ENCODE measurements at places on chromosomes 5 and 9.

GRCh38 chr5:59125011-59125961 is 542.4 kb downstream of the RAB3C start:
- DNase-seq, result peak; percentile 57

DNA sequence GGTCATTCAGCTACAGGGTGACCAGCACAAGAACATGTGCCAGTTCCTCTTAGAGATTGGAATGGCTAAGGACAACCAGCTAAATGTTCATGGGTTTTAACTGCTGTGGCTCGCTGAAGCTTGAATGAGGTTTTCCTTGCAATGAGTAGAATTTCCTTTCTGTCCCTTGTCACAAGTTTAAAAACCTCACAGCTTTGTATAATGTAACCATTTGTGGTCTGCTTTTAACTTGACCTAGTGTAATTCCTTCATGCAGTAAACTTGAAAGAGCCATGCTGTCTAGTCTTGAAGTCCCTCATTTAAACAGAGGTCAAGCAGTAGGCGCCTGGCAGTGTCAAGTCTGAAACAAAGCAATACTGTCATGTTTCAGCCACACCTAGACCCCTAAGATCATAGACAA is 181.3 kb upstream of the DMRT1 start:
- DNase-seq, result no peak

DNA sequence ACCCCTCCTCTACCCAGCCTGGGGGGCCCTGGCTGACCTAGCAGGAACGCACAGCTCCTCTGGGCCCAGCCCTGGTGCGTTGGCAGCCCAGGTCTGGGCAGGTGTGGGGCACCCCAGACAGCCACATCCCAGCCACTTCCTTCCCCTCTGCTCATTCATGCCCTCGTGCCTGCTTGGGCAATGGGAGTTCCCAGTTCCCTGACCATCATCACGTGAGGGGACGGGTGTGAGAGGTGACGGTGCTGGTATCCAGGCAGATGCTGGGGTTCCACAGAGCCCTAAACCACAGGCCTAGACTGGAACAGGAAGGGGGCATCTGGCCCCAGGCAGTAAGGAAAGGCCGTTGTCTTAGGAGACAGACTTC is 8.4 kb downstream of the RALGDS start:
- peak; percentile 8 for DNase-seq

GRCh38 chr9:123660691-123661466 is 269.0 kb downstream of the DENND1A start:
- DNase-seq, result no peak

- no peak for DNase-seq
Observed at GRCh38 chr9:112048924-112049691, 126.0 kb downstream of the SUSD1 start.

GRCh38 chr9:114643001-114643400 is 14.6 kb downstream of the TEX53 start:
- DNase-seq, result no peak

GRCh38 chr9:69895659-69896058 is 75.0 kb downstream of the CFAP95 start:
- DNase-seq, result no peak

- DNase-seq, result no peak
Observed at GRCh38 chr5:72597456-72597948, 90.3 kb upstream of the ZNF366 start.

DNA sequence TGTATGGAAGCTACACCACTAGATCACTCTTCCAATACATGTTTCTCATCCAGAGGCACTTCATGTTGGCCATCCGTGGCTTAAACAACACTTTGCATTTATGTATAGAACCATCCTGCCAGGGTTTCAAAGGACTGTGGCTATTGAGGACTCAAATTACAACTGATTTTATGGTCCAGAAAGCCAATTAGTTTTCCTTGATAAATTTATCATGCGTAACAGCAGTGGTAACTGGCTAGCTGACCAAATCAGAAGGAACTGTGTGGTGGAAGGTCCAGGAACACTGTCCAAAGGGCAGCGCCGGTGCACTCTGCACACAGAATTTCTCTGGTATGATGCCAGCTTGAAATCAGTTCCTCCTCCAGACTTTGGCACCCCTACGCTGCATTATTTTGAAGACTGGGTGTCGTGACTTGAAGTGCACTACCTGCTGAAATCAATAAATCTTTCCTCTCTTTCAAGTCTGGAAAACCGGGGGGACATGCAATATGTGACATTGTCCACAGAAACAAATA is 69.3 kb upstream of the TMEM252 start:
- no peak for DNase-seq

- no peak for DNase-seq
Observed at GRCh38 chr9:26746357-26747072, 146.1 kb downstream of the CAAP1 start.
